ENCODE measurements at places on chromosomes 16 and 17.
A peak's percentile ranks its signal among the peaks of the same experiment; 100 is the strongest.

DNA sequence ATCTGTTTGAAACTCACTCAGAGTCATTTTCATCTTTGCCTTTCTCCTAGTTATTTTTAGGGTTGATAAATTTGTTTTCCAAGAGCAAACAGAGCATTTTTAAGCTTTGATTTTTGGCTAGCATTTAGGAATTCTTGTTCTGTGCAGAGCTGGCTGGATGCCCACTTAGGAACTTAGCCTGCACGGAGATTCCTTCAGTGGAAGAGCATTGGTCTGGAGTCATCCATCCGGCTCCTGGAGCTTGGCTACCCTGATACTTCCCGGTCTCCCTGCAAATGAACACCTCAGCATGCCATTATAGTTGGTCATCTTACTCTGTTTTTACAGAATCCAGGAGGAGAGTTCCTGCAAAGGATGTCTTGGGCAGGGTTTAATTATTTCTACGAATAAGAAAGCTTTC lies 57.1 kb downstream of the SPECC1 start:
- DNase-seq: no peak

GRCh38 chr17:31721291-31722025 lies 137.6 kb downstream of the COPRS start:
- no peak for DNase-seq

DNA sequence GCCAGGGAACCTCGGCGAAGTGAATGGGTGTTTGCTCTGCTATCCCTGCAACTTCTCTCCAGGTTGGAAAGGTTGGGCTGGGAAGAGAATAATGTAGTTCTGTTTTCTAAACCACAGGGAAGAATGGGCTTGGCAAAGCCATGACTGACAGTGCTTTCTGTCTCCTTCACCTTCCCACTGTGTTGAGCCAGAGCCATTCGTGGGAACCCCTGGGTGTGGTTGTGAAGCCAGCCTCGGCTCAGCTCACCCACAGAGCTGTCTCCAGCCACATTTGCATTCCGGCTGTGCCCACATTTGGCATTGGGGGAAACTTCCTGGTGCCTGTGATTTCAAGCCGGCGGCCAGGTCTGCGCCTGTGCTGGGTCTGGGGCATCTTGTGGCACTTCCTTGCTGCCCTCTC lies 39.9 kb downstream of the BAIAP2 start:
- DNase-seq: no peak

- no peak for DNase-seq
These were observed 17.0 kb downstream of the CHD9 start for GRCh38 chr16:53071748-53072301.

GRCh38 chr16:72199761-72200337 lies 27.9 kb upstream of the PMFBP1 start:
- DNase-seq: no peak

DNA sequence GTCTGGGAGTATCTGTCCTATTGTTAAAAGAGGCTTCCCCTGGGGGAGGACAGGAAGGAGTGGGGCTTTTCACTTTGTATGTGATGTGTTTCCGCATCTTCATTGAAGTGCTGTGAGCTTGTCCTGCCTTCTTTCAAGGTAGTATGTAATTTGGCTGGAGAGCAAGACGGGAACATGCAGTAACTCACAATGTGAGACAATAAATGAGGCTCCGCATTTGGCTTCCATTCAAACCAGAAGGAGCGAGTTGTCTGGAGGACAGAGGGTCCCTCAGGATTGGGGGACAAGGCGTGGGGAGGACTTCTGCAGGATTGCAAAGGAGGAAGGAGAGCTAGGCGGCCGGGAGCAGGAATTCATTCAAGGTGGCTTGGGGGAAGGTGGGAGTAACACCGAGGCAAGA lies 203.5 kb downstream of the RBFOX3 start:
- DNase-seq: no peak

- no peak for DNase-seq
These were observed 742 bp upstream of the NUTF2 start for GRCh38 chr16:67846063-67846319.

GRCh38 chr16:715477-716199 lies 720 bp downstream of the METRN start:
- DNase-seq: peak; percentile 32

GRCh38 chr17:33986088-33986487 lies 269.0 kb upstream of the CCL2 start:
- no peak for DNase-seq

GRCh38 chr16:3548445-3548844 lies 28.8 kb downstream of the NLRC3 start:
- no peak for DNase-seq

DNA sequence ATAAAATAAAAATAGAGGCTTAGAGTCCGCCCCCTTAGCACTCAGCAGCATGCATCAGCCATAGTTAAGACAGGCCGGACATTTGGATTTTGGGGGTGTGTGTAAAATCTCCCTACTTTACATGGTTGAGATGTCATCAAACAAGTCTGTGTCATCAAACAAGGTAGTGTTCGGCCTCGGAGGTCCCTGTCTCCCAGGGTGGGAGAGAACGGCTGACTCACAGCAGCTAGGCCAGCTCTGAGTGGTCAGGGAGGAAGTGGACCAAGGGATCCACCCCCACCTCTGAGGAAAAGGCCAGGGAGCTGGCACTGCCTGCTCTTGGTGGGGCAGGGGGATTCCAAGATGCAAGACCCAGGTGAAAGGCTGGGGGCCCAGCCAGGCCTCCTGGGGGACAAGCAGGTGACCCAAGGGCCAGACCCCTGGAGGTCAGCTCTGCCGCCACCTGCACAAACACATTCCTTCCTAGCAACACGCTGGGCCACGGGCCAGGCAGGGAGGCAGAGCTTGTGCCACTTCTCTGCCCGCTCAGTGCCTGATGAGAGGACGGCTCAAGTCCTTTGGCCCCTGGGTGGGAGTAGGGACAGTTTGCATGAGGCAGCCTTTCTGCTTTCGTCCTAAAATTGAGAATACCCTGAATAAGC lies 28.5 kb downstream of the KIFC3 start:
- no peak for DNase-seq

DNA sequence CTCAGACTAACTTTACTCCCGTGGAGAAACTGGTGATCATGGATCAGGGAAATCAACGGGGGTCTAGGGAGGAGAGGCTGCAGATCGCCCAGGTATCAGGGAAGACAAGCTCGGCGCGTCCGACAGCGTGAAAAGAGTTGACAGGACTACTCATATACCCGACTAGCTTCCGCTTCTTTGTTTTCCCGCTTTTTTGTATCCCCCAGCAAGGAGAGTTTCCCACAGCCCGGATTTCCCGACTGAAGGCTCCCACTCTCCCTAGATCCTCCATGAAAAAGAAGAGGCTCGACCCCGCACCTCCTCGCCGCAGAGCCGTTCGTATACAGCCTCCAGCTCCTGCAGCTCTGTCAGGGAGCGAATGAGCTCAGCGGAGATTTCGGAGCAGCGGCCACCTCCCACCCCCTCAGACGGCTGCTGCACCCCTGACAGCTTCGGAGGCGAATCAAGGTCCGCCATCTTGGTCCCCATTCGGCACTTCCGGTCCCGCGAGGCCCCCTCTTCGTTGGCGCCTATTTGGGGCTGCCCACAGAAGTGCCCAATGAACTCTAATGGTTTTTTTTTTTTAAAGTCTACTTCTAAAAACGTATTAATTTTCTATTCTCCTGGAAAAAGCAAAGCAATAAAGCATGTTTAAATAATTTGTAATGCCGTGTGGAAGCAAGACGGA lies at the start of gene COG4:
COG4 (minus strand) TSS at position 479 of the 667 bp plus-strand sequence; CDS start at position 468, 11 bp downstream.
- DNase-seq: peak; percentile 70

GRCh38 chr17:81311946-81312345 lies 16.8 kb upstream of the SLC38A10 start:
- no peak for DNase-seq

- DNase-seq: no peak
These were observed 64.1 kb downstream of the SLC5A11 start for GRCh38 chr16:24909856-24910255.

DNA sequence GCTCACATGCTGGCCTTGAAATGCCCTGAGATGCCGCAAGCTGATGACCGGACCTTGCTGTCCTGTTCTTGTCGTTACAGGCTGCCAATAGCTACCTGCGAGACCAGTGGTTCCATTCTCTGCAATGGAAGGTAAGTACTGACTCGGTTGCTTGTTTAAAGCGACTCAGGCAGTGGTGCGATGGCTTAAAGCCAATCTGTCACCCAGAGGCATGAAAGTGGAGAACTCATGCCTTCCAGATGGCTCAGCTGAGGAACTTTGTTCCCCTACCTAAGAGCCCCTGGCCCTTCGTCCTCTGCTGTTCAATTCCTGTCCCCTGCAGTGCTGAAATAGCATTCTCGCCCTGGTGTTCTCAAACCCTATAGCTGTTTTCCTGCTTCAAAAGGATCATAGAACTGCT lies 158.3 kb upstream of the PLCG2 start:
- no peak for DNase-seq

DNA sequence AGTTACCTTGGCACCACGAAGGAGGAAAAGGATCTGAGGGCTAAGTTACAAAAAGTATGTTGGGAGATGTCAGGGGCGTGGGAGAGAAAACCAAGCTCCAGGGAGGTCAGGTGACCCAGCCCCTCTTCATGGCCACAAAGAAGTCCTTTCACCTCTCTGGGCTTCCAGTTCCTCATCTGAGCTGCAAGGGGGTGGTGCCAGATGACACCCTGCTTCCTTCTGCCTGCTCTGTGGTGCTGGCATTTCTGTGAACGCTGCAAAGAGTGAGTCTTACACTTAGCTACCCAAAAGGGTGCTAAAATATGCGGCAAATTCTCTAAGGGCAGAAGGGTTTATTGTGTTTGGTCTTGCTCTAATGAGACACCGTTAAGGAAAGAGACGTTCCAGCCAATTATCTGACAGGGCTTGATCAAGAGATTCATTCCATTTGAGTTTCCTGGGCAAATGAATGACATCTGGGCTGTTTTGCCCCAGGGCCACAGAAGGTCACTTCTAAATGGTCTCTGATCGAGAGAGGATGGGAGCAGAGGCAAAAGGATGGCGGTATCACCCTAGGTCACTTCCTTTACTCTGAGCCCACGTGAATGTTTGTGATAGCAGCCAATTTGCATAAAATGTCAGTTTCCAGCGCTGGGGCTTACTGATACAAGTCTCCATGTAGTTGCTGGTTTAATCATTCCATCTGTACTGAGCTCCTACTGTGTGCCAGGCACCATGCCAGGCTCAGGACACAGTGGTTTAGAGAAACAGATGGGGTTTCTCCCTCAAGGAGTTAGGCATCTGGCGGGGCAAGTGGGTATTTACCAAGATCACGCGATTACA lies 210.2 kb downstream of the KATNIP start:
- no peak for DNase-seq

DNA sequence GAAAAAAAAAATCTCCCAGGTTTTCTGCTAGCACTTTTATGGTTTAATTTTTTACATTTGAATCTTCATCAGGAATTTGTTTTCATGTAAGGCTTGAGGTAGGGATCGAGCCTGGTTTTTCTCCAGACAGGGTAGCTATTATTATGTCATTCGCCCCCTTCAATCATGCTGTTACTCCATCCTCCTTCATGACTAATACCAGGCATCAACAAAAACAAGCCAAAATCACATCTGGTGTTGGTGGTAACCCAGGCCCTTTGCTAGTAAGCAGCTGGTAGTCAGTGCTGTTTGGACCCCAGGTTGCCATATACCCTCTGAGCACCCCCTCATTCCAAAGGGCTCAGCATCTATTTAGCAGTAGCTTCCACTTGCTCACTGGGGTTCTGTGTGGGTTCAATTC lies 29.5 kb downstream of the DRC3 start:
- no peak for DNase-seq

- DNase-seq: no peak
These were observed 11.6 kb downstream of the KRTAP9-7 start for GRCh38 chr17:41287050-41287449.

DNA sequence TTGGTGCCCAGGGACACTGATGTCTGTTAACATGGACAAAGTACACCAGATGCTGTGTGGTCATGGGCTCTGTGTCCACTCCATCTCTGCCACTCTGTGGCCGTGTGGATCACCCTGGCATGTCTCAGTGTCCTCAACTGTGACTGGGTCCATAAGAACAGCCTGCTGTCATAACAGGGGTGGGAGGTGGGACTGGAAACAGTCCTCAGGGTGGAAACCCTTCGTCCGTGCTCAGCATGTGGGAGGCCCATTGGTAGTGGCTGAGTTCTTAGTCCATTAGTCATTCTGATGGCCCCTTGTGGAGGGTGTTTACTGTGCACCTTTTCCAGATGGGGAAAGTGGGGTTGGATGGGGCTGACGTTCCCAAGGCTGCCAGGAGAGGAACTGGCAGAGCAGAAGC lies 12.8 kb downstream of the FLYWCH2 start:
- no peak for DNase-seq

DNA sequence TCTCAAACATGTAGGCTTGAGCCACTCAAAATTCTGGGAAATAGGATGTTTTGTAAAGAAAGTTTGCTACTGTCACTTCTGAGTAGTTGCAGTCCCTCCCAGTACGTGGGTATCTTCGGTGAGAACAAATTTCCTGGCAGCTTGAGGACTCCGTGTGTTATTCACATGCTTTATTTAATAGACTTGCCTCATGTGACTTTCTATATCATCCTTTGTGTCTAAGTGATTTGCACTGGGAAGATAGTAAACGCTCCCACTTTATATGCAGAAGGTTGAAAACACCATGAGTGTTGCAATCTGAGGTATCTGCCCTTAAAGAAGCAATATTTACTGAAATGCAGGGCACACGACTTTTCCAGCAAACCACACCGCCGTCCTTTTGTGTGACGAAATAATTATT lies 643.7 kb downstream of the MAF start:
- no peak for DNase-seq

DNA sequence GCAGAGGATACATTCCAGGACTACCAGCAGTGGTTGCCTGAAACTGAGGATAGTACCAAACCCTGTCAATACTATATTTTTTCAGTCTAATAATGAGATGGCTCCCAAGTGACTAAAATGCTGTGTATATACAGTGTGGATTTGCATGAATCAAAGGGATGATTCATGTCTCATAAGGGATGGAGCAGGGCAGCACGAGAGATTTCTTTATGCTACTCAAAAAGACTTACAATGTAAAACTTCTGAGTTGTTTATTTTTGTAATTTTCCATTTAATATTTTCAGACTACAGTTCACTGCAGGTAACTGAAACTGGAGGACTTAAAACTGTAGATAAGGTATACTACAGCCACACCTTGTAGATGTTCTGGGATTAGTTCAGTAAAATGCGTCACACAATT lies 674.7 kb upstream of the SALL1 start:
- no peak for DNase-seq

DNA sequence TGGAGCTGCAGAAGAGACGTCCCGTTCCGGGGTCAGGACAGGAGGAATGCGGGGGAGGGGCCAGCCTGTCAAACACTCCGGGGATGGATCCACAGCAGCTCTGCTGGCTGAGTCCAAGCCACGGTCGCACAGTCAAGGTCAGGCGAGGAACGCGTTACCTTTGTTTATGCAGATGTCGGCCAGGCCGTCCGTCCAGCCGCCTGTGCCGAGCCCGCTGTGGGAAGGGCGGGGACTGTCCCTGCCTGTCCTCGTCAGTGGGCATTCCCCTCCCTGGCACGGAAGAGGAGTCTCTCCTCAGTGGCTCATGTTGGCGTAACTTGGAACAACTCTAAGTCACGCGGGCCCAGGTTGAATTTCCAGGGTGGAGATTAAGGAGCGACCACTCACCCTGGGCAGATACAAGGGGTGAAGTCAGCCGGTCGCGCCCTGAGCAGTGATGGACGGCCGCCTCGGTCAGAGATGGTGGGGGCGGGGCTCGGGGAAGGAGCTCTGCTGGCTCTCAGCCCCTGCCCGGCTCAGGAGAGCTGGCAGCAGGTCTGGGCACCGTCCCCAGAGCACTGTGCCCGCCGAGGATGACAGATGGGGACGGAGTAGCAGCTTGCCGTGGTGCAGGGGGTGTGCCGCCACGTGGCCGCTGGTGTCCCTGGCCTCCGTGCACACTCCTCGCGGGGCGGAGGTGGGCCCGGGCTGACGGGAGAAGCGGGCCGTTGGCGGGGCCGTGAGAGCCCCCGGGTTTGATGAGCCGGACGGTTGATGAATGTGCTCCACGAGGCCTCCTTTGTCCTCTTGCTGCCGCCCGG lies 7.3 kb downstream of the CACNA1H start:
- DNase-seq: no peak
